Posterior vena cava (tissue), 2 donors: ENCODE measurements at places on chromosomes 12 and 14. TPM values are rescaled to one million over a fixed set of nuclear protein-coding genes. Genes with fewer than 3 reads are reported as not detected.

- no peak for DNase-seq
Measured at GRCh38 chr14:21313512-21313911, 33.6 kb downstream of the RPGRIP1 start.

DNA sequence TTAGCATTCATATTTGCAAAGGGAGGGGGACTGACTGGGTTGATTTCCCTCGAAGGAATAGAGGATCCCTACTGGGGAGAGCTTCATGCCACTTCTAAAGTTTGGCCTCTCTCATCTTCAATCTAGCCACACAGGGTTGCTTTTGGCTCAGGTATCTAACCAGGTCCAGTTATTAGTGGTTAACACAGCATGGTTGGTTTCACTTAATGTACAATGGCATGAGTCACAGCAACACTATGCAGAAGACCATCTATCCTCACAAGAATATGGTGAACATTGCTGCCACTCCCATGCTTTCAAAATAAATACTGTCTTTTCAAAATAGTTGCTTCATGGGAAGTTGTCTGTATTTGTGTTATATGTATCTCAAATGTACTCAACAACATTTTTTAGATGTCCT, 6.6 kb upstream of the RAB3IP start:
- DNase-seq: no peak

TMEM132D gene
- total RNA-seq: not detected

- DNase-seq: no peak
Measured at GRCh38 chr14:88856786-88857366, 32.4 kb downstream of the TTC8 start.

GPR65 gene
- 2.4 TPM for total RNA-seq

DNA sequence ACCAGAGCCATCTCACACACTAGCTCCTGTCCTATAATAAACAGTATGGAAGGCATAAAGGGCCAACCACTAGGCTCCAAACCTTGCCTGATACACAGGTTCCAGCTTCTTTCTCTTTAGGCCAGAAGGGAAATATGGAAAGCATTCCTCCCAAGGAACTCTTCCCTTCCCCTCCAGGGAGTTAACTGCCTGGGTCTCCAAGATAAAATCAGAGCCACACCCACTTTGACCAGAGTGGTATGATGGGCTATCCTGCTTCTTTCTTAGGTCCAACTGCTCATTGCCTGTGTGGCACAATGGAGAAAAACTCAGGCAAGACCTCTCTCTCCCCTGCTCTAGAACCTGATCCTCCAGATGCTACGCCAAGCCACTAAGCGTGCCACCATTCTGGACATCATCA, 2.1 kb downstream of the TSSK4 start:
- no peak for DNase-seq

DNA sequence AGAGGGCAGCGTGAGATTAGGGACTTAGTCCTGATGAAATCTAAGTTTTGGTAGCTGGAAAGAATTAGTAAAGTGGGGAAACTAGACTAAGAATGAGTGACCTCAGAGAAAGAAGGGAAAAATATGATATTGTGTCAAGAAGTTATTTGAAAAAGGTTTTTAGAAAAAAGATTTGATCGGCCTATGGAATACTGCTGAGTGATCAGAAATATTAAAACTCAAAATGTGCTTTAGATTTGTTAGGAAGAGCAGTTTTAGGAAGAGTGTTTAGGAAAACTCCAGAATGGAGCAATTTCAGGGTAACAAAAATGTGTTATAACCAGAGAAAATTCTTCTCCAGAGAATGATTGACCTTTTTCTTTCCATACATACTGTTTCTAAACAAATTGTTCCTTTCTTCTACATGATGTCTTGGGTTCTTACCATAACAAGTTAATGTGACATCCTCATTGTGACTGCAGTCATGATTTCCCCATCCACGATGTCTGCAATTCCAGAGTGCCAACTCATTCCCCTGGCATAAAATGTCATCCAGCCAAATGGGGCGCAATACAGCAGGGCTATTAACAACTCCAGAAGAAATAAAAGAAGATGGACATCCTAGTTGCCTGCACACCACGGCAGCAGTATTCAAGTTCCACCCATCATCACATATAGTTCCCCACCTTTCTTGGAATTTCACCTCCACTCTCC, 11.8 kb downstream of the CD163L1 start:
- no peak for DNase-seq

DNA sequence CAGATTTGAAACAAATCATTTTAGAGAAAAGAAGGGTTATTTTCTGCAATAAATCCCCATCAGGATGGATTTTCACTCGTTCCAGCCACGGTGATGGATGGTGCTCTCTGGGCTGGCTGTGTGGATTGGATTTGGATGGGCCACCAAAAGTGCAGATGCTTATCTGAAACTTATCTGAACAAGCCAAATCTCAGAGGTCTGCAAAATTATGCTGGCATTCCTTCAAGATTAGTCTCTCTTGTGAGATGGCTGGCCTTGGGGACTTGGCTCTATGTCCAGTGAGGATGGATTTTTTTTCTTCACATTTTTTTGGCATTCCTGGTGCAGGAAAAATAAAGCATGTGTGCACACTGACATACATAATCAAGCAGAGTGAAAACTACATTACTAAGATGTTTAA, 341.9 kb downstream of the GXYLT1 start:
- DNase-seq: no peak

DNA sequence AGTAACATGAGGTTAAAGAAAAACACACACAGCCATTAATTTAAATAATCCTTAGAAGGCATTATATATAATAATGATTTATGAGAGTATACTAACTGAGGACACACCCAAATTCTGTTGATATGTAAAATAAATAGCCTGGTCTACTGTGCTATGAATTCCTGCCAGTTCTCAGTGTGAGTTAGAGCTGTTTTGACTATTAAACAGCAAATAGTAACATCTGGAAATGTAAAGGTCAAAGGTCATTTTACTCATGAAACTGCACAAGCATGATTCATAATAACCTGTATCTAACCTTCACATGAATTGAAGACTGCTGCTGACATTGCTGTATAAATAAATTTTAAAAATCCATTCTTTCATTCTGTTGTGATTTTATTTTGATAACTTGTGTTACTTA, 966.7 kb downstream of the SLC6A15 start:
- DNase-seq: no peak

DNA sequence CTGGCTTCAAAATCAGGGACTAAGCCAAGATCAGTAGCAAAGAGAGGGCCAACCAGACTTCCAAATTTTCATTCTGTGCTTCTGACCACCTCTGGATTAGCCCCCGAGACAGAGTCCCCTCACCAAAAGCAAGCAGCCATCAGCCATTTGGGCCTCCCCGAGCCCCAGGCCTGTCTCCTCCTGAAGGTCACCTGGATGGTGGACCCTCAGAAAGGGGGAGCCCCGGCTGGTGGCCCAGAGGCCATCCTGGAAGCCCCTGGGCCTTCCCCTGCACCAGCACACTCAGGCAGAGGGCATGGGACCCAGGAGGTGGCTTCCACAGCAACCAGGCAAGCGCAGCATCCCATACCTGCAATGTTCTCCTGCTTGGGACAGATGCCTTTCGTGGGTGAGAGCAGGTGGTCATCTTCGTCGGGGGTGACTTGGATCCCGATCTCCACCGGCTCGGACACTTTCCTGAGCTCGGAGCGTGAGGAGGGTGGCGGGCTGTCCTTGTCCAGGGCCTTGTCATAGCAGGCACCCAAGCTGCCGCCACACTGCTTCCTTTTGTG, 14.8 kb downstream of the BCL11B start:
- no peak for DNase-seq

MYH7 gene
- not detected for total RNA-seq

DNA sequence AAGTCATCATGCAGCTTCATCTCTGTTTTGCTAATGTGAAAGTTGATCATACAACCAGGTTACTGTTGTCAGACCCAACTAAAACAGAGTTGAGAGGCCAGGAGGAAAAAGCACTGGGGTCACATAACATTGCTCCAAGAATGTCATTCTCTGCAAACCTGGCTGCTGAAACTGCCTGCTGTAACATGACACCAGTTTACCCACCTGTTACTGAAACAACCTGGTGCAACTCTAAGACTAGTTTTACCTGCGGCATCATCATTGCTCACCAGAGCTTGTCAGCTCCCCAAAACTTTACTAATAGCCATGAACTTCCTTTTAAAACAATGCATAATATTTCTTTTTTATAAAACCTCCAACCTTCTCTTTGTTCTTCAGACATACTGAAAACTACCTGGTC, 30.7 kb upstream of the DEGS2 start:
- DNase-seq: no peak

DNA sequence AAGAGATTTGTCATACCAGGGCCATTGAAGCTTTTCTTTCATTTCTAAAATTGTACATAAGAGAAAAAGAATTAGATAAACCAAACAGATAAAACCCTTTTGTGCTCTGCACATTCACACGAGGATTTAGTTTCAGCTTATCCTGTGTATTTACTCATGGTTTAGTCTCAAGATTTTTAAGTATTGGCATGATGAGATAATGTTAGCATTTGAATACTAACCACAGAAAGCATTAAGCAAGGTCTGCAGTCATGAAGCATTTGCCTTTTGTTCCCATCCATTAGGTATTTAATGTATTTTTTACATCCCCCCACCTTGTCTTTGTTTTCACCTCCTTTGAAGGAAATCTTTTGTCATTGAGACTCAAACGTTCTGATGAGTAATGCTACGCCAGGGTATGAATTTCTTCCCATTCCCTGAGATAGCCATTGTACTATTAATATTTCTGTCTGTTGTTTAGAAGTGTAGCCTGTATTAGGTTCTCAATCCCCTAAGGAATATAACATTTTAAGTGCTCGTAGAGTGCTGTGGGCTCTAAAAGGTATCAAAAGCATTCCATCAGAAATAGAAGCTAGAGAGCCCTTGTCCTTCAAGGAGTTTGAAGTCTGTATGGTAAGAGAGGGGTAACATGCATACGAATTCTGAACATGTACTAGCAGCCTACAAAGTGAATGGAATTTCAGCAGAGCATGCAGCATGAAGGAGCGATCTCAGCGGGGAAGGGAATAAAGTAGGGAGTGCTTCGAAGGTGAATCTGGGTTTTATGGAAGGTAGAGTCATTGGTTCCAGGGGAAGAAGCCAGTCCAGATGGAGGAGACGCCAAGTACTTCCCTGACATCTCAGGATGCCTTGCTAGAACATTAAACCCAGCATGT, 22.3 kb downstream of the CRADD start:
- no peak for DNase-seq

WASHC4 gene
- 57.5 TPM for total RNA-seq
